Hepatic stellate cell (primary cell): ENCODE measurements at places on chromosomes 3 and 15.

DNA sequence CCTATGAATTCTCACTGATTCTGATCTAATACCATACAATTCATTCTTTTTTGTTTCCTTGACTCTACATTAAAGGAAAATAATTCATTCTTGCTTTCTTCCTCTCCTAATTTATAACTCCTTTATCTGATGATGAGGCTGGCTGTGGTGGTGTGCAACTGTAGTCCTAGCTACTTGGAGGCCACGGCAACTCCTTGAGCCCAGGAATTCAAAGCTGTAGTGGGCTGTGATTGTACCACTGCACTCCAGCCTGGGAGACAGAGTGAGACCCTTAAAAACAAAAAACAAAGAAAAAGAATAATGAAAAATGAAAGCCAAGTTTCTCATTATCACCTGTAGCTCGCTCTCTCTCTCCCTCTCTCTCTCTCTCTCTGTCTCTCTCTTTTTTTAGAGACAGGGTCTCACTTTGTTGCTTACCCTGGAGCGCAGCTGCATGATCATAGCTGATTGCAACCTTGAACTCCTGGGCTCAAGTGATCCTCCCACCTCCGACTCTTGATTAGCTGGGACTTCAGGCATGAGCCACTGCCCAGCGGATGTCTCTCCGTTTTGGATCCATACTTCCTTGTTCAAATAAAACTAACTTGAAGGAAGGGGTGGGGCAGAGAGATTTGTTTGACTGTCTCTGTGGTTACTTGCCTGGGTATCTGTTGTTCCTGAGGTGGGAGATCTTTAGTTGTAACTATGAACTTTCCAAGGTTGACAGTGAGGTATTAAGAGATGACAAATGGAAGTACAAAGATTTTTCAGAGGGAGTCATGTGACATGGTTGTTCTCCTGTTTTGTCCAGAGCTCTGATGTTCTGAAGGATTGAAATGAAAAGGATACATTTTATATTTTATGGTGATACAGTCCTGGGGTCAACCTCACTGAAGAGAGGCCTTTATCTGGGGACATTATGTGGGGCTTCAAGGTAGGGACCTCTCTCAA is 46.9 kb downstream of the STARD9 start:
- no peak for DNase-seq

DNA sequence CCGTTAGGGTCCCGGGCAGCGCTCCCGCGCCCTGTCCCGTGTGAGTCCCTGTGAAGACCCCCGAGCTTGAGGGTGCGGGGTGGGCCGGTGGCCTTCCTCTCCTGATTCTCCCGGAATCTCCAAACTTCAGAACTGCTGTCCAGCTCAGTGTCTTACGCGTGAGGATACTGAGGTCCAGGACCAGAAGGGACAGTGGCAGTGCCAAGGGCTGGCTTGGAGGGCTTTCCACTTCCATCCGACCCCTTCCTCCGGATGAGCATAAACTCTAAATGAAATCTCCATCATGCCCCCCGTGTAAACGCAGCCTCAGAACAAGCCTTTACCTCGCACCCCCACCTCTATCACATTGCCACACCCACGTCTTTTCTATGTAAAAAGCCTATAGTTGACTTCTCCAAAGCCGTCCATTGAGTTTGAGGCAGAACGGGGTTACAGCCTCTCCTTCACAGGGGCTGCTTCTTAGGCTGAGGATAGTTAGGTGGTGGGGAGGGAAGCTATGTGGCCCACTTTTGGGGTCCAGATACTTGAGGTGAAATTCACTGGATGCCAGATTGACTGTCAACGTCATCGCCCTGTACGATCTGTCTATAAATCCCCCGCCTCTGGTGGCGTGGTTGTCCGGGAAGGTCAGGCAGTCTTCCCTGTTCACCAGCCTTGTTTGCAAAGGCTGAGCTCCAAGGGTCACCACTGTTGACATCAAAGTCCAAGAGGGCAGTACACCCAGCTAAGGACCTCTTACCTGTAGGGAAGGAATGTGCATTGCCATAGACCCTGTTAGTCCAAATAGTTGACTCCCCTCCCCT is 1.1 kb downstream of the EDEM1 start:
- peak; percentile 41 for DNase-seq

DNA sequence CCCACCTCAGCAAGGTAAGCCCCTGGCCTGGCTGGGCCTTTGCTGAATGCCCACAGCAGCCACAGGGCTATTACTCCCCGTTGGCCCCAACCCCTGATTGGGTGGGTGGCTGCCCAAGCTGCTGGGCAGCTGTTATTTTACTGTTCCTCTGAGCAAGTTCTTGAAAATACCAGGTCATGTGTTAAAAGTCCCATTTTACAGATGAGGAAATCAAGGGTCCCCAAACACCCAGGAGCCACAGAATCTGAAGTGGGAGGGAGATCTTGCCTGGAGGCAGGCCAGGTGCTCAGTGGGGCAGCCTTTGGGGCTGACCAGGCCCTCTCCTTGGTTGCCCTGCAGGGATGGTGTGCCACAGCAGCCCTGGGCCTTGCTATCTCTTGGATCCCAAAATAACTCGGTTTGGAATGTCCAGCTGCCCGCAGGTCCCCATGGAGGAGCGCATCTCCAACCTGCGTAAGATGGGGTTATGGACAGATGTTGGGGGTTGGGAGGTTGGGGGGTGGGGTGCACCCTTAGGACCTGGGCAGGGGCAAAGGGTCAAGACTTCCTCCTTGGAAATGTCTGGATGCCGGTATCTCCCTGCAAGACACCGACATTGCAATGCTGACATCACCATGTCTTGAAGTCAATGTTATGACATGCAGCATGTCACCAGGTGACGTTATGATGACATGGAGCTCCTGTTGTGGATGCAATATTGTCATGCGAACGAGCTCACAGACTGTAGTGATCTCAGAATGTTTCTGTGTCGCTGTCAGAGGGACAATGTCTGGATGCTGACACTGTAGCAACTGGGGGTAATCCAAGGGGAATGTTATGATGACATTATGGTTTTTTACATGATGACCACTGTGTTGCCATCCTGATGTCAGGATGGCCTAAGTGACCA is 13.3 kb upstream of the CSPG4 start:
- DNase-seq = no peak

DNA sequence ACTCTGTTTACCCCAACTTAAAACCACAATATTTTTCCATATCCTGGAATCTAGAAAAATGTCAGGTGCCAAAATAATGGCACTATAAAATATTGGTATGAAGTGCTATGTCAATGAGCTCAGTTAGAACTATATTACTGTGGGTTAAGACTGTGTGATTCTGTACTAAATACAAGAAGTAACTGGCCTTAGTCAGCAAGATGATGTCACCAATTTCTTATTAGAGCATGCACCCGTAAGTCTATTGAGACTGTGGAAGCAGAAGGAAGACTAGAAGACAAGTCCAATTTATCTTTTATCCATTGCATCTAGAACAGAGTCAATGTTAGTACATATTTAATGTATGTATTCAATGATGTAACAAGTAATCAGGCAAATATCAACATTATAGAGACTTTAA is 25.0 kb downstream of the LRRC58 start:
- DNase-seq = no peak

GRCh38 chr3:43418601-43419272 is 132.4 kb downstream of the SNRK start:
- DNase-seq = no peak

GRCh38 chr3:143979813-143980212 is 8.2 kb downstream of the DIPK2A start:
- DNase-seq = no peak

DNA sequence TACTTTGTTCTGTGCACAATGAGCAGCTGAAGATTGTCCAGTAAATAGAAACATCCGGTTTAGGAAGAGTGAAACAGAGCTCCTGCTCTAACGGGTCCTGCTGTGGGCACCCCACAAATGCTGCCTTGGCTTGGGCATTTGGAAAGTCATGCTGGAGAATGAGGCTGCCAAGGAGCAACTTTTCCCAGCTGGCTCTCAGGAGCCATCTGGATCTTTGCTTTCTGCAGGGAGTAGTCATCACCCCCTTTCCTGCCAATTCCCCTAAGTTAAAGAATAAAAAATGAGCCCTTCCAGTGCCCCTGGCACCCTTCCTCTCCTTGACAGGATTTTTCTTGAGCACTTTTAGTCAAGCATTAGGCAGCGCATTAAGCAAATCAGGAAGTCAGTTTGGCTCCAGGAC is 90.0 kb downstream of the FAM43A start:
- no peak for DNase-seq

GRCh38 chr3:187839422-187839821 is 94.2 kb upstream of the BCL6 start:
- DNase-seq = no peak

DNA sequence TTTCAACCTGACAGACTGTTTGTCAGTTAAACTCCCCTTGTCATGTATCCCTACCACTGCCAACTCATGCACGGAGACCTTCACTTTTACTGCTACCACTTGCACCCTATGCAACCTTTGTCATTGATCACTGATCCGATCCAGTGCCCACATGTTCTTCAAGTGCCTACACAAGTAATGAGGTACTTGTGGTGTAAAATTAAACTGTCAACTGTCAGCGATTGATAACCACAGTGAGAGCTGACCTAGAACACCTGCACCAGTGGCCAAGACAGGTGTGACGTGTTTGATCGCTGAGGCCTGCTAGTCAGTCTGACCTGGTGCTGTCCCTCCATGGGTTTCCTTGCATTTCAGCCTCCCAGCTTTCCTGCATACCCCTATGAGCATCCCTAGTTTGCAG is 55.6 kb downstream of the MECOM start:
- DNase-seq = no peak

GRCh38 chr3:42704136-42704841 is 1.7 kb upstream of the HHATL start:
- no peak for DNase-seq

GRCh38 chr3:147391781-147392624 is 14.3 kb downstream of the ZIC4 start:
- DNase-seq = no peak

DNA sequence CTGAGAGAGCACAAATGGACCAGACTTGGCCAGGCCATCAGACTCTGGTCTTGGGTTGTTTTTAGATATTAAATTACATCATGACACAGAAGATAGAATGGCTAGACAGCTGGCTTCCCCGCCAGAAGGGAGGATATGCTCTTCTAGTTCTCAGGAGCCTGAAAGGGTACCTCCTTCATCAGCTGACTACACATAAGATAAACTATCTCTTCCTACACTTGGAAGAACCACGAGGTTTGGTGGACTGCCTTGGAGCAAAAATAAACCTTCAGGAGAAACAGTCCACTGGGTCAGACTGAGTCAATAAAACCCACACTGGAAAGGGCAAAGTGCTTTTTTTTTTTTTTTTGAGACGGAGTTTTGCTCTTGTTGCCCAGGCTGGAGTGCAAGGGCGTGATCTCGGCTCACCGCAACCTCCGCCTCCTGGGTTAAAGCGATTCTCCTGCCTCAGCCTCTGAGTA is 26.3 kb upstream of the DYNC1LI1 start:
- no peak for DNase-seq

DNA sequence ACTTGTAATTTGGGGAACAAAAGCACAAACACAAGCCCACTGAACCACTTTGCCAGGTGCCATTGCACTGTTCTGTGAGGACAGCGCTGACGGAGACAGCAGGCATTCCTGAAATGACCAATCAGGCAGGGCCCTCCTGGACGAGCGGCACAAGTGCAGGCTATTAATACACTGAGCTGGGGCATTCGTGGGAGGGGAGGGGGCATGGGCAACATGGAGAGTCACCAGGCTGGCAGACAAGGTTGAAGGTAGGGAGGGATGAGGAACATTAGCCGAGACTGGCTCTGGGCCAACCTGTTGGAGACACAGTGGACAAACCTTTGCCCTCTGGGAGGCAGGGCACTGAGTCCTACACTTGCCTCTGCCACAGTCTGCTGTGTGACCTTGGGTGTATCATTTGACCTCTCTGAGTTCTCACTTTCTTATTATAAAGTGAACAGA is 45.6 kb downstream of the NOX5 start:
- no peak for DNase-seq

DNA sequence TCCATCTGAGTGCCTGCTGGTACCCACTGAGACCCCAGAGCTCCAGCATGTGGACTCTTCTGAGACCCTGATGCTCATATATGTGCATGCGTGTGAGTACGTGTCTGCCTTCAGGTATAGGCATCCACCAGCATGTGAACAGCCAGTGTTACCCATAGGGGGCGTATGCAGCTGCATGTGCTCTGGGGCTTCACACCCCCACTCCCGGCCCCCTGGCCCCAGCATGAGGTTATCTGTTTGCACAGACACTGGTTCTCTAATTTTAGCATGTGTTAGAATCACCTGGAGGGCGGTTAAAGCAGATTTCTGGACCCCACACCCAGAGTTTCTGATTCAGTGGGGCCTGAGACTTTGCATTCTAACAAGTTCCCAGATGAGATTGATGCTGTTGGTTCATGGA is 824 bp upstream of the CILP start:
- DNase-seq = no peak

DNA sequence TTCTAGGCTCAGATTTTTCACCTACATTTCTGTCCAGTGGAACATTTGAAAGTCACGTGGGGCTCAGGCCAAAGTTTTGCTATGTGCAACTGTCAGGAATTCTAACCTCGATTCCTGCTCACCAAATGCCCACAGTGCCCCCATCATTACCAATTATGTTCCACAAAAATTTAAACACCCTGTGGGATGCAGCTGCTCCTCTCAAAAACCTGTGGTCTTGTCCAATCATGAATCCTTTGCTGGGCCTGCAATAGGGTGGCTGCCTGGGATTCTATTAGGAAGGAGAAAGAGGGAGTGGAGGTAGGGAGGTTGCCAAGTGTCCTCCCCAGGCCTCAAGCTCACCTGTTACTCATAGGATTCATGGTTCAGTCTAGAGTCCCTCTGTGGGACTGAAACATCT is 68.1 kb downstream of the RHCG start:
- no peak for DNase-seq

DNA sequence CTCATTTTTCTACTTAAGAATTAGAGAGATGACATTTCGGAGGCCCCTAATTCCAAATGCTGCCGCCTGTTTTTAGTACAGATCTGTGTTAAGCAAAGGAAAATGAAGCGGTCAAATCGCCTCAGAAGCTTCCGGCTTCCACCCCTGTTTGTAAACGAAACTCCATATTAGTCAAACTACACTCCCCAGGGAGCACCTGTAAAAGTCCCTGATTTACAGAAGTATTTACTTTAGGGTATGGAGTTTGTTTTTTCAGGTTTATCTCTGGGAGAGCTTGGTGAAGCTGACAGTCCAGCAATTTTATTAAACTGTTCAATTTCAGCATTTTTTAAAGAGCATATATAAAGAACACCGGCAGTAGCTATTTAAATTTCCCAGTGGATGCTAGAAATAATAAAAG is 319.8 kb downstream of the FHIT start:
- no peak for DNase-seq

DNA sequence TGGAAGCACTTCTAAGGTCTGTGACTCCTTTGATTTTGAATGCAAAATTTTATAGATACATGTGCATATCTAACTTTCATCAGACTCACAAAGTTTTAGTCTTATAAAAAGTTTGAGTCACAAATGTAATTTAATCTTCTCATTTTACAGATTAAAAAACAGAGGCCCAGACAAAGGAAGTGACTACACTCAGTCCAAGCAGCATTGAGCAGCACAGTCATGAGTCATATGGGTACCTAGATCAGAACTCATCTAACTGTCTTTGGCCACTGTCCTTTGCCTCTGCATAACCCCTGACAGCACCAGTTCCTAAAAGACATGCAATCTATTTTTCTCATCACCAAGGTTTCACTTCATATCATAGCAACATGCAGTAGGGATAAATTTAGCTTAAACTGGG is 210.7 kb upstream of the KCNH8 start:
- no peak for DNase-seq
